ENCODE measurements at places on chromosomes 12 and 14.
A peak's percentile ranks its signal among the peaks of the same experiment; 100 is the strongest.

DNA sequence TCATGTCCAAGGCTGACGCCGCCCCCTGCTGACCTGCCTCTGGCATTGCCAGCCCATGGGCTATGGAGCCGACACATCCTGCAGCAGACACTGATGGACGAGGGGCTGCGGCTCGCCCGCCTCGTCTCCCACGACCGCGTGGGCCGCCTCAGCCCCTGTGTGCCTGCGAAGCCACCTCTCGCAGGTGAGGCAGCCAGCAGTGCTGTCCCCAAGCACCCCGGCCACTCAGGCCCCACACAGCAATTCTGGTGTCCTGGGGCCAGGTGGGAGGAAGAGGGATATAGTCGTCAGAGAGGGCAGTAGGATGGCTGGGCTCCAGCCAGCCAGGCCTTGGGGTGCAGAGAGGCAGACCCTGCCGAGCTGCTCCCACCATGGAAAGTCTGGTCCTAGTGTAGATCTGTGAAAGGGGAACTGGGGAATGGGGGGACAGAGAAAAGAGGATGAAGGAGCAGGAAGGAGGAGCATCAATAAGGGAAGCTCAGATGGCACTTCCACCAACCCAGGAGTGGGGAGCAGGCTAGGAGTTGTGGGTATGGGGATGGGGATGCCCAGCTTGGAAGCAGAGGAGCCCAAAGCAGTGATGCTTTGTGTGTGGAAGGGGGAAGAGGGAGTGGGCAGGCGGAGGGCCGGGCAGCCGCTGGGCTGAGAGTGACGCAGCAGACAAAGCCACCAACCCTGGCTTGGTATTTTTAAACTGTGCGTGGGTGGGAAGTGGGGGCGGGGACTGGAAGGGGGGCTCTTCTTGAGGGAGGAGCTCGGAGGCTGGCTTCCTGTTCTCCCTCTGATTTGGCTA lies 4.7 kb downstream of the NAB2 start:
- DNase-seq = peak; percentile 77

DNA sequence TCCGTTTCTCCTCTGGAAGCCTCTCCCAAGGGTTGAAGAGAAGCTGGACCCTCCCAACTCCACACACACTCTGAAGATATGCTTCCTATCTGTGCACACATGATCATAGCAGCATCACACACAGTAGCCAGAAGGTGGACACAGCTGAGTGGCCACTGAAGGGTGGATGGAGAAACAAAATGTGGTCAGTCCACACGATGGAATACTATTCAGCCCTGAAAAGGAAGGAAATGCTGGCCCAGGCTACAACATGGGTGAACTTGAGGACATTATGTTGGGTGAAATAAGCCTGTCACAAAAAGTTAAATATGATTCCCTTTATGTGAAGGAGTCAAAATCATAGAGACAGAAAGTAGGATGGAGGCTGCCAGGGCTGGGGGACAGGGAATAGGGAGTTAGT lies 43.9 kb upstream of the DLK1 start:
- no peak for DNase-seq

- DNase-seq = no peak
Measured at GRCh38 chr12:115245020-115245419, 561.0 kb upstream of the TBX3 start.

DNA sequence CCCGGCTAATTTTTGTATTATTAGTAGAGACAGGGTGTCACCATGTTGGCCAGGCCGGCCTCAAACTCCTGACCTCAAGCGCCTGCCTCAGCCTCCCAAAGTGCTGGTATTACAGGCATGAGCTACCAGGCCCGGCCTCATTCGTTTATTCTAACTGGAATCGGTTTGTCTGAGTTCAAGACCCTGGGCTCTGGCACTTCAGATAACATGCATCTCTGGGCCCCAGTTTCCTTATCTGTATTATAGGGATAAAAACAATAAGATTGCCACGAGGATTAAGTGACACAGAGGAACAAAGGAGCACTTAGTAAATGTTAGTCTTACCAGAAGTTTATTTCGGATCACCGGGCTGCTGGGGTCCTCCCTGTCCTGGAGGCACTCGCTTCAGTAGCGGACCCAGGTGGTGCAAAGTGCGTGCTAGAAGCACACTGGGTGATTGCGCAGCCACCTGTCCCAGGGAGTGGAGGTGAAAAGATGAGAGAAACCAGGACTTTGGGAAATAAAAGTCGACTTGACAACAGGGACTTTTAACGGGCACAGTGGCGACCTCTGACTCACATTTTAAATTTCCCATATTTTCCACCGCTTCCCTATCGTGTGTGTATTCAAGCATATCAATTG lies 37.5 kb downstream of the ACACB start:
- DNase-seq = no peak

DNA sequence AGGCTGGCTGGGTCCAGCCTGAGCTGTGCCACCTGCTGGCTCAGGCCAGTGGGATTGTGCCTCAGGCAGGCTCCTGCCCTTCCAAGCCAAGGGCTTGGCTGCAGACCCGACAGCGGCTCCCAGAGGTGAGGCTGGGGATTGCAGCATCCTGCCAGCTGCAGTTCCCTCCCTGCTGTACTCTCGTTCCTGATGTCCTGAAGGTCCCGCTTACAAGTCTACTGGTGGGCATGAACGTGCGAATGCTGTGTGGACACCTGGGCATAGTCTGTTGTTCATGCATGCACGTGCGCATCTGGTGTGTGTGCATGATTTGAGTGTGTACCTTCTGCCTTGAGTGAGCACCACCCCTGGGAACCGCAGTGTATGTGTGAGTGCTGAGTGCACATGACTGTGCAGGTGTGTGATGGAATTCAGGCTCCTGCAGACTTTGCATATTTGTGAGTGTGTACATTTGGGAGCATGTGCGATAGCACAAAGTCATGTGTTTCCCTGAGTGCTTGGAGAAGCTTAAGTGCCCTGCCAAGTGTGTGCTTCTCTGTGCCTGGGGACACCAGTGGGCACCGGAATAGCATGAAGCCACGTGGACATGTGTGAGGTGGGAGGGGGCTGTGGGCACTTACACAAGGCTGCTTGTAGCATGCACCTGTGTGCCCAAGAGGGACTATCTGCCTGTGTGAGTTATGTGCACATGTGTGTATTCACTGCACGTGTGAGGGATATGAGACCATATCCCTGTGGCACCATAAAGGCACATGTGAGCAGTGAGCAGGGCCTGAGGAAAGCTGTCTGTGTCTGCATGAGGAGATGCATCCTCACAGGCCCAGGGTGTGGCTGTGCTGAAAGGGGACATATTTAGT lies 19.3 kb upstream of the KRT7 start:
- DNase-seq = peak; percentile 51

DNA sequence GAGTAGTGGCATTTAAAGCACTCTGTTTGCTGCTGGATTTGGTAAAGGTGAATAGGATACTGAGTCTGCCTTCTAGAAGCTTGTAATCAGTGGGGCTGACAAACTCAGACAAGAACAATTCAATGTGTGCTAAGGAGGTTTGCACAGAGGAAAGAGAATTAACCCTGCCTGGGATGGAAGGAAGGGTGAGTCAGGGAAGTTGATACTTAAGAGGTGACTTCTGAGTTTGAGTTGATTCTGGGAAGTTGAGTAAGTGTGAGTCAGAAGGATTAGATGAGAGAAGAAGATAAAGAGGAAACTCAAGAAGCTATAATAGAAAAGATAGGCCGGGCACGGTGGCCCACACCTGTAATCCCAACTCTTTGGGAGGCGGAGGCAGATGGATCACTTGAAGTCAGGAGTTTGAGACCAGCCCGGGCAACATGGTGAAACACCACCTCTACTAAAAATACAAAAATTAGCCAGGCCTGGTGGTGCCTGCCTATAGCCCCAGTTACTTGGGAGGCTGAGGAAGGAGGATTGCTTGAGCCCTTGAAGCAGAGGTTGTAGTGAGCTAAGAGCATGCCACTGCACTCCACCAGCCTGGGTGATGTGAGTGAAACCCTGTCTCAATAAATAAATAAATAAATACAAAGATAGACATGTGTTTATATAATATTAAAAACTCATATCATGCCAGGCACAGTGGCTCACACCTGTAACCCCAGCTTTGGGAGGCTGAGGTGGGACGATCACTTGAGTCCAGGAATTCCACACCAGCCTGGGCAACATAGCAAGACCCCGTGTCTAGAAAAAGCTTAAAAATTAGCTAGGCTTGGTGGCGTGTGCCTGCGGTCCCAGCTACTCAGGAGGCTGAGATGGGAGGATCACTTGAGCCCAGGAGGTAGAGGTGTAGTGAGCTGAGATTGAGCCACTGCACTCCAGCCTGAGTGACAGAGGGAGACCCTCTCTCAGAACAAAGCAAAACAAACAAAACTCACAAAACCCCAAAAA lies 126.8 kb upstream of the CPM start:
- DNase-seq = no peak

GRCh38 chr12:104094284-104094683 lies 30.0 kb downstream of the HCFC2 start:
- no peak for DNase-seq

DNA sequence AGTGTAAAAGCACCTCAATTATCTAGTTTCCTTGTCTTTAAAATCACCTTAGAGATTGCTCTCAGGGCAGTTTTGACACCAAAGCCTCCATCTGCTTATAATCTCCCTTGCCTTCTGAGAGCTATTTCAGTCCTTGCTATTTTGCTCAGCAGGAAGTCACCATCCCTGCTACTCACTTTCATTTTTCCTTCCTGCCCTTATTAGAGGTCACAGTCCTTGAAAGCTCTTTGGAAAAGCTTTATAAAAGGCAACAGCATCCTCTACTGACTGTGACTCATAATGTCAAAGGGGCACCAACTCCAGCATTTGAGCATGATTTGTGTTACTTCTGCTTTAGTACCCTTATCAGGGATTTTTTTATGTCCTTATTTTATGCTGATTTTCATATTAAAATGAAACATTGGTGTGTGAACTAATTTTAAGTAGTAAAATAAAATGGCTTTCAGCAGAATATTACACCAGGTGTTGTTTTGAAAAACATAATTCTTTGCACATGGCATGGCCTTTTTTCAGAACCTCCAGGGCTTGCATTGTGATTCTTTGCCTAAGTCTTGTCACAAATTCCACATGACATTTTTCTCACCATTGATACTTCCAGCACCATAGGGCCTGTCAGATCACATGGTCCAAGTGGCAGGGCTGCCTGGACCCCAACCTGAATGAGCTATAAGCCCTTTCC lies 213.0 kb downstream of the ADAMTS20 start:
- peak; percentile 50 for DNase-seq

GRCh38 chr12:111362687-111363475 lies 6.0 kb downstream of the PHETA1 start:
- no peak for DNase-seq

GRCh38 chr14:71187633-71188356 lies 280.5 kb downstream of the PCNX1 start:
- DNase-seq = no peak

DNA sequence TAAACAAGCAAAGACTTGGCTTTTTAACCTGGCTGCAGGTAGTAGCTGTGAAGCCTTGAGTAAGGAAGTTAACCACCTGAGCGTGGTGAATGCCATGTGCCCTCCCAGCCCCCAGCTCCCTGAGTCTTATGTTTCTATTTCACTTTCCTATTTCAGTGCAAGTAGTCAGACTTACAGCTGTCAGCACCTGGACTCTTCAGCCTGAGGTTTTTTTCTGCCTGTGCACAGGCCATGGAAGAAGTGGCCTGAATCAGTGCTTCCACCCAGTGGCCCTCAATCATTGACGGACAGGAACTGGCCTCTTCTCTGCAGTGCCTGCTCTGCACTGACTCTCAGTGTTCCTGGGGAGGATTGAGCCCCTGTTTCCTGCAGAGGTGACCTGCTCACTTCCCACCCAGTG lies 796.4 kb downstream of the MED13L start:
- peak; percentile 84 for DNase-seq

- peak; percentile 41 for DNase-seq
Measured at GRCh38 chr12:26461776-26462175, 266.4 kb downstream of the SSPN start.

DNA sequence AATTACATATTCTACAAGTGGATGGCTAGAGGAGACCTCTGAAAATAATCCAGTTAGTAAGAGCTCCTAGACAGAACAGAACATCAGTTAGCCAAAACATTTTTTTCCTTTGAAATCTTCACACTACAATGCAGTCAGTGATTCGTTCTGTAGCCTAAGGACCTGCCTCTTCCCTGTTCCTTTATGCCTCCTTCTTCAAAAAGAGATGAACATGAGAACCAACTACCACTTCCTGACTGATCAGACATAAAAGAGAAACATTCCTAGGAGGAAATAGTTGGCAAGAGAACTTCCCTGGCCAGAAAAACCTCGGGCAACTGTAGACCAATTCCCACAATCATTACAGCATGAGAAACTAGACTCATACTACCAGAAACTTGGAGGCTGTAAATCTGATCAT lies 29.4 kb downstream of the ITPR2 start:
- no peak for DNase-seq

- DNase-seq = no peak
Measured at GRCh38 chr12:62683776-62684569, 217.3 kb downstream of the MON2 start.

DNA sequence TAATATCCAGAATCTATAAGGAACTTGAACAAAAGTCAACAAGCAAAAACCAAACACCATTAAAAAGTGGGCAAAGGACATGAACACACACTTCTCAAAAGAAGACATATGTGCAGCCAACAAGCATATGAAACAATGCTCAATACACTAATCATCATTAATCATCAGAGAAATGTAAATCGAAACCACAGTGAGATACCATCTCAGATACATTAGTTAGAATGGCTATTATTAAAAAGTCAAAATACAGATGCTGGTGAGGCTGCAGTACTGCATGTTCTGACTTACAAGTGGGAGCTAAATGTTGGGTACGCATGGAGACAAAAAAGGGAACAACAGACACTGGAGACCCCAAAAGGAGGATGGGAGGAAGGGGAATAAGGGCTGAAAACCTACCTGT lies 67.1 kb downstream of the BLTP3B start:
- no peak for DNase-seq

GRCh38 chr12:119378903-119379302 lies 44.4 kb downstream of the CCDC60 start:
- DNase-seq = no peak

GRCh38 chr14:105126126-105126980 lies 42.2 kb downstream of the JAG2 start:
- no peak for DNase-seq
